Parietal lobe (tissue), 2 donors: ENCODE measurements at places on chromosomes 3 and 15. TPM values are rescaled to one million over a fixed set of nuclear protein-coding genes. Genes with fewer than 3 reads are reported as not detected.

Gene GUCA1C
- not detected for total RNA-seq

Gene SLC12A1
- 2.2 TPM for total RNA-seq

Gene OR5K2
- not detected for total RNA-seq

Gene TMCO5A
- not detected for total RNA-seq

Gene CKMT1B
- 11.9 TPM for total RNA-seq

Gene HEMK1
- total RNA-seq, result 11.6 TPM

Gene CCDC54
- total RNA-seq, result 1.6 TPM

Gene ROPN1
- not detected for total RNA-seq

Gene VEPH1
- total RNA-seq, result 15.7 TPM

Gene LIPH
- not detected for total RNA-seq

Gene ARRDC4
- 43.8 TPM for total RNA-seq

Gene TRIM42
- total RNA-seq, result not detected
